ENCODE measurements at places on chromosomes 13 and 19.

- DNase-seq = no peak
Observed at GRCh38 chr19:10390652-10391286, 10.4 kb upstream of the TYK2 start.

DNA sequence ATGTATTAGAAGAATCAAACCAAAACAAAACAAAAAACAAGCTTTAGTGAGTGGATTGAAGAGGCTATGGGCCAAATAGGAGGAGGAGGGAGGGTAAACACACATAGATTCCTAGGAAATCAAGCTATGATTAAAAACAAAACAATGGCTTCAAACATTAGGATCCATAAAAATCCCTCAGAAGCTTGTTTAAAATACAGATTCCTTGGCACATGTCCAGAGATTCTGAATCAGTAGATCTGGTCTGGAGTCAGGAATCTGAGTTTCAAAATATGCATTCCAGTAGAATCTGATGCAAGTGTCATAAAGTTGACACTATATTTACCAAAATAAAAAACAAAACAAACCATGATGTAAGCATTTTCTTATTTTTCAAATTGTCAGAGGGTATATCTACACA lies 692.8 kb upstream of the SGCG start:
- DNase-seq = no peak

DNA sequence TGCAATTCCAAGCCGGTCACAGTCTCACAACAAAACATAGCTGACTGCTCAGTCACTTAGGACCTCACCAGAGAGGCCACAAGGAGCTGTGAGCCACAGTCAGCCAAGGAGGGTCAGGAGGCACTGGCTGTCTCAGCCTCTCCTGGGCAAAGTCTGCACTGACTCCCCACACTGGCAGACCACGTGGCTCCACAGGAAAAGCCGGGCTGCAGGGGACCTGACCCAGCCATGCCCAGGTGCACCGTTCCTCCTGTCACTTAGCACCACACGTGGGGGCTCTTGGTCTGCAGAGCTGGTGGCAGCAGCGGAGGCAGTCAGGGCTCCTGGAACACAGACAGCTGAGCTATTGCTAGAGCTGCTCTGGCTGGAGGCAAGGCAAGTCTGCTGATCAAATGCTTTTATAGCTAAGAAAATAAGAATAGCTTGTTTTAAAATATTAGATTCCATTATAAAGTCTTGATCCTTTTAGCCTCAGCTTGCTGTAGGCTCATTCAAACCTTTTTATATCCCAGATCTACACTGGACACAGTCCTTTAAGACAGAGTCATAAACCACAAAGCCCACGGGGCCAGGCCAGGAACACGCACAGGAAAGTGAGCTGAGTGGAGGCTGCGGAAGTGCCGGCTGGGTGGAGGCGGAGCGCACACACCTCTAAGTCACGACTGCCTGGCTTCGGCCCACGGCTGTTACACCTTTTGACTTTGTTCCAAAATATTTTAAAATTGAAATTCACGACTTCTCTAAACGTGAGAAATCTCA lies 744.1 kb downstream of the UQCRFS1 start:
- peak; percentile 46 for DNase-seq

GRCh38 chr19:30778061-30778460 lies 405.9 kb downstream of the ZNF536 start:
- DNase-seq = no peak

DNA sequence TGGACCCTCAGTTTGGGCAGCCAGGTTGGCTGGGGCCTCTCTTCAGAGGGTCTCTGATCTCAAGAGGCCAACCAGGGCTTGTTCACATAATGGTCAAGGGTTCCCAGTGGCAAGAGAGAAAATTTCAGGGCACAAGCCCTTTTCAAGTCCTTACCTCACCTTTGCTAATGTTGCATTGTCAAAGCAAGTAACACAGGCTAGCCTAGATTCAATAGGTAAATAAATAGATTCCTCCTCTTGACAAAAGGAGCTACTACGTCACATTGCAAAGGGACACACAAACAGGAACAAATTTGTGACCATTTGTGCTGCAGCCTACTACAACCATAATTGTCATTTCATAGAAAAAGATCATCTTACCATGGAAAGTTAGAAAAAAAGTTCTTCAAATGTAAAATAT lies 33.9 kb upstream of the FRY start:
- DNase-seq = no peak

DNA sequence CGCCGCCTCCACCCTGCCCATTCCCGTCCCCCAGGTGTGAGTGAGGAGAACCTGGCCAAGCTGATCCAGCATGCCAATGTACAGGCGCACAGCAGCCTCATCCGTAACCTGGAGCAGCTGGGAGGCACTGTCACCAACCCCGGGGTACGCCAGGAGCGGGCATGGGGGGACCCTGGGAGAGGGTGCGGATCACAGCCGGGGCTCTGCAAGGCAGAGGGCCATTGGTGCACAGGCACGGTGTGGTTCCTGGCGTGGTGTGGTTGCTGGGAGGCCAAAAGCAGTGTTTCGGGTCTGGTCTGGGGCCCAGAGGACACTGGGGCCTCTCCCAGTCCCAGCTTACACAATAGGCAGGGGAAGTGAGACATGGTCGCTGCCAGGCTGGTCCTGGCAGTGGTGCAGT lies 8.3 kb downstream of the STXBP2 start:
- DNase-seq = no peak

DNA sequence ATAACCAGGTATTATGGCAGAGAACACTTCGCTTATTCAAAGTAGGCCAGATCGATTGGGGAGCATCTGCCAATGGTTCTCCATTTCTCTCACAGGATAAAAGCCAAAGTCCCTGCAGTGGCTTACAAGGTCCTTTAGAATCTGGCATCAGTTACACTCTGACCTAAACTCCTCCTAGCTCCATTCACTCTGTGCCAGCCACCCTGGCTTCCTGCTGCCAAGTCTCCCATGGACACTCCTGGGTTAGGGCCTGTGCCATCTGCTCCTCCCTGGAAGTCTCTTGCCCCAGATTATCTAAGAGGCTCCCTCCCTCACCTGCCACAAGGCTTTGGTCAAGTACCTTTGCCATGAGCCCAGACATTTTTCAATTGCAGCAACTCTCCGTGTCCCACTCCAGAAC lies 649.2 kb downstream of the DACH1 start:
- no peak for DNase-seq

GRCh38 chr13:41064493-41064892 lies 3.2 kb downstream of the WBP4 start:
- DNase-seq = peak; percentile 51

DNA sequence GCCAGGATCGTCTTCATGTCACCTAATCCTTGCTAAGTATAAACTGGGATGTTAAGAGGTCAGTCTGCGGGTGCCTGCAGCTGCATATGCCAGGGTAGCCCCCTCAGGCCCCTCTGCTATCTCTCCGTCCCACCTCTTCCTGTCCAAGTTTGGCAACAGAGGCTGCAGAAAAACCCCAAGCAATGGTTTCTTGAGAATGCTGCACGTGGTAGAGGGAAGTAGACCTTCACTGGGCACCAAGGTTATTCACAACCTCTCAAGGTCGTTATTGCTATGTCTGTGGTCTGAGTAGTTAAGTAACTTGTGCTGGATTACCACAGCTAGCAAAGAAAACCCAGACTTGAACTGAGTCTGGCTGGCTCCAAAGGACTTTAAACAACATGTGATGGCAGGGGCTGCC lies 77.9 kb upstream of the XPO4 start:
- no peak for DNase-seq

Measured in kidney glomerular epithelial cell (primary cell).